ENCODE measurements at places on chromosomes 6 and 20.

DNA sequence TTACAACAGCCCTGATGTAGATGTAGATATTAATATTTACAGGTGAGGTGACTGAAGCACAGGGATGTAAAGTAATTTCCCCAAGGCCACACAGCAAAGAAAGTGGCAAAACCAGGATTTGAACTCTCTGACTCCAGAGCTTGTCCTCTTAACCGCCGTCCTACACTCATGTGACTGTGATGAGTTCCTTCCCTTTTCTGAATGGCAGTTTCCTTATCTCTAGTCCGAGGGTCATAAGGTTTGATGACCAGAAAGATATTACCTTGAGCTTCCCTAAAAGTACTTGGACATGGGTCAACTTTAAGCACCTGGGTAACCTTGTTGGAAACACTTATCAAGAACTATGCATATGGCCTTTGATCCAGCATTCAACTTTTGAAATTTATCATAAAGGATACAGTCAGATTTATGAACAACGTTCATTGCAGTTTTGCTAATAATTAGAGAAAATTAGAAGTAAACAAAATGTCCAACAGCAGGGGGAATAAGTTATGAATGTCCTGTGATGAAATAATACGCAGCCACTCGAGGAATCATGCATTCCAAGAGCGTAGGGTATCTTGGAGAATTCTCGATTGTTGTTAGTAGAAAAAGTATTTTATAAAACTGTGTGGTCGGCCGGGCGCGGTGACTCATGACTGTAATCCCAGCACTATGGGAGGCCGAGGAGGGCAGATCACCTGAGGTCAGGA, 2.3 kb upstream of the TLDC2 start:
- no peak for DNase-seq

DNA sequence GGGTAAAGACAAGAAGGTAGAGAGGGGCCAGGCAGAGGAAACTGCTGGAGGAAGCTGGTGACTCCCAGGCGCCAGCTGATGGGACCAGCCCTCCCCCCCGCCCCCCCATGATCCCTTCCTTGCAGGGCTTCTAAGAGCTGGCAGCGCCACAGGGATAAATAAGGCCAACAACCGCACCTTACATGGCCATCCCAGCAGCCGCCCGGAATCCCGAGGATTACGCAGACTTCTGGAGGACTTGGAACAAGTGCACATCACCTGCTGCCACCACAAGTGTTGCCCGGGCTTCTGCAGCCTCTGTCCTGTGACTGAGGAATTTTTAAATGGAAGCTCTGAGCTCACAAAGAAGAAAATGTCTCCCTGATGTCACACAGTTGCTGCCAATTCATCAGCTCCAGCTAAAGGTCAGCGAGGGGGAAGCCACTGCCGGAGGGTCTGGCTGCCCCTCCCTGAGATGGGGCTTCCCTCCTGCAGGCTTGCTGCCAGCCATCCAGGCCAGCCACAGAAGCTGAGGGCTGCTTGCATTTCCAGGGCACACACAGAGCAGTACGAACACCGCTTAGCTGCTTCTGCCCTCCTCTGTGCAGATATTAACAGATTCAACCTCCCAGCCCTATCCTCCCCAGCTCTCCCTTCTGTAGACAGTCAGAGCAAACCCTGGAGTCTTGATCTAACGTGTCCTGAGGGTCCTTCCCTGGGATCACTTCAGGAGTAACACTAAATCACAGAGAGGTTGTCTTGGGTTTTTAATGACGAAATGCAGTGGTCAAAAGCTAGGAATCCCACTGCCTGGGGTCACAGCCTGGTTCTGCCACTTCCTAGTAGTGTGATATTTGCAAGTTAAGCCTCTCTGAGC, 38.6 kb upstream of the PIM1 start:
- DNase-seq: no peak

- DNase-seq: no peak
Observed at GRCh38 chr6:141158740-141159139, 974.0 kb upstream of the GJE1 start.

GRCh38 chr6:127554435-127555006, 22.5 kb upstream of the C6orf58 start:
- DNase-seq: peak; percentile 2

DNA sequence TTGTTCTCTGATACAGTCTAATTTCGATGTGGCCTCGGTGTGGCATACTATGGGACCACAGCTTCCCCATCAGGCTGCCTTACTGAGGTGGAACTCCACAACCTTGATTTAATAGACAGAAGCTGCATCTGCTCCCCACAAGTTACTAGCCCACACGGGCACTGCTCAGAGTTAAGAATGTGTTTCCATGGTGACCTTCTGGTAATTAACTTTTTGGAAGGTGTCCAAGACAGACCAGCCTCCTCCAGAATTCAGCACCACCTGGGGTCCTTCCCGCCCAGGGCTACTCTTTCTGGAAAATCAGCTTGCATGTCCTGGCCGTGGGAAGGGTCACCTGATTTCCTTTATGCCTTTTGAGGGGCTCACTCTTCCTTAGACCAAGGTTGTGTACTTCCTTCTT, 48.7 kb upstream of the CDH4 start:
- DNase-seq: no peak

DNA sequence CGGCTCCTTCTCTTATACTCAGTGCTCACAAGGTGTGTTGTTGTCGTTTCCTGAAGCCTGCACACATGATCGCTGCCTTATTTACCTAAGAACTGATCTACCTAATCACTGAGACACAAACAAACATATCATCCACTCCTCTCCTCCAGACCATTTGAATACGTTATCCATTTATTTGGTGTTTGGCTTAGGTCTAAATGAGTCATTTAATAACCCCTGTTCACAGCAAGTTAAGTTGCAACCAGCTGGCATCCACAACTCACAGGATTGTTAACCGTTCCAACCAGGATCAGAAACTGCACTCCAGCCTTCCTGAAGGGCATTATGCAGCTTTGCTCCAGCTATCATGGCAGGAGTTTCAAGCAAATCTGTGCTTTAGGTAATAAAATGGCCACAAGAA, 511.1 kb upstream of the MAP3K7 start:
- DNase-seq: no peak

DNA sequence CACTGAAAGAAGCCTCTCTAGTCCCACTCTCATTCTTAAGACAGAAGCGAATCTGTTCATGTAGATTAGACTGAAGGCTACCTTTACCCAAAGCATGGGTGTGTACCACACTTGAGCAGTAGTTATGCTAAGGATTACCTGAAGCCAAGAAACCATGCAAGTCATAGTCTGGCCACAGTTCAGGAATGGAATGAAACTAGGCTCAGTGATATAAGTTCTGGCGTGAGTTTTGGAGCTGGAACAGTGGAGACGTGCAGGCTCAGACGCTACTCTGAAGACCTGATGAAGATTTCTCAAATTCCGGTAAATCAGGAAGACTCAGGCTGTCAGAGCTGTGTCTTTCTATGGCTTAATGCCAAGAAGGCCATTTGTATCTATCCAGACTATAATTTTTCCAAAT, 219.9 kb downstream of the HDGFL1 start:
- DNase-seq: no peak

All from stimulated activated CD8-positive, alpha-beta memory T cell treated with anti-CD3 and anti-CD28 coated beads, Interleukin-15, amount 100 ng/mL, for 48 hours (primary cell).